ENCODE measurements at places on chromosomes 4 and X.

DNA sequence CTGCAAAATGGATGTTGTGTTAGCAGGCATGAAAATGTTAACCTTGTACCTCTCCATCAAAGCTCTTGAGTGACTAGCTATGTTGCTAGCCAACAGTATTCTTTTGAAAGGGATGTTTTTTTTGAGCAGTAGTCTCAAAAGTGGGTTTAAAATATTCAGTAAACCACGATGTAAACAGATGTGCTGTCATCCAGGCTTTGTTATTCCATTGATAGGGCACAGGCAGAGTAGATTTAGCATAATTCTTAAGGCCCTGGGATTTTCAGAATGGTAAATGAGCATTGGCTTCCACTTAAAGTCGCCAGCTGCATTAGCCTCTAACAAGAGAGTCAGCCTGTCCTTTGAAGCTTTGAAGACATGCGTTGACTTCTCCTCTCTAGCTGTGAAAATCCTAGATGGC lies 18.4 kb downstream of the FGF2 start:
- DNase-seq, result no peak

DNA sequence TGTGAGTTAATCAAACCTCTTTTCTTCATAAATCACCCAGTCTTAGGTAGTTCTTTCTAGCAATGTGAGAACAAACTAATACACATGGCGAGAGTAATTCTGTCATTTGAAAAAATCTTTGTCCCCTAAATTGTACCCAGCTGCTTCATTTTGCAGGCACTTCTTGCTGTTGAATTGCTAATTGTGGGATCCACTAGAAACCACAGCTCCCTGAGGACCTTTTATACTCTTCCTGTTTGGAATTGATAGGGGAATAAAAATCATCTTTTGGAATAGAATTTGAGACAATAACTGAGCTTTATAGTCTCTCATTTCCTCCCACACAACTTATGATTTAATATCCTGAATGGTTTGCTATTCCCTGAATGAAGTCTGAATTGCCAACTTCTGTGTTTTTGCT lies 170.2 kb downstream of the PACRGL start:
- DNase-seq, result no peak

DNA sequence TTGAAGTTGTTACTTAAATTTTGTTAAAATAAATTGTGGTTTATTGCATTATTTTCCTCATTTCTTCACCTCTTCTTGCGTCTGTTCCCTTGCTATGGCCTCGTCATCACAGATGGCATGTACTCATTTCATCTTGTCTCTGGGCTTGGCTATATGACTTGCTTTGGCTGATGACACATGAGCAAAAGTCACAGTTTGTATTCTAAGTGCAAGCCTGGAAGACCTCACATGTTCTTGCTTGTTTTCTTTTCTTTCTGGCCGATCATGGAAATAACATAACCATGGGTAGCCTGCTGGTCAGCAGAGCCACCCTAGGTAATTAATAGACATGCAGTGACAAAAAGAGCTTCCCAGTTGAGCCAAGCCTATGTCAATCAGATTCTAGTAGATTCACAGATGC lies 527.9 kb downstream of the SPRY1 start:
- DNase-seq, result no peak

DNA sequence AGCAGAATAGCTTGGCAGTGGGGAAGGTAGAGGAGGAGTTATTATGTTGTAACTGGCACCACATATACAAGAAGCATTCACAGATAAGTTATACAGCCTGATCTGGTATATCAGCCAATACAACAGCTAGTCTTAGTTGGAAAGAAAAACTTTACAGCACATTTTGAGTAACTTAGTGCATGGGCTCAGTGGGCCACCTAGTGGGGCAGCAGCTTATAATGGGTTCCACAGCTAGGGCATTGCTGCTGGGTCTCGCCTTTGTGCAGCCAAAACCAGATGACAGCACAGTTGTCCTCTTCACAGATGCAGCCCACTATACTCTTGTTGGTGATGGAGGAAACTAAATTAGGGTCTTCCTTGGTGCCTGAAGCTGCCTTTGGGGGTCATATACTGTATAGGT lies 448.1 kb upstream of the RASGEF1B start:
- DNase-seq, result no peak

- DNase-seq, result no peak
Observed at GRCh38 chrX:55074851-55075467, at the start of gene PAGE2B. Gene PAGE2B, plus strand, starts transcription at chrX:55075030. Its CDS starts 1,012 bp downstream, at chrX:55076042.

DNA sequence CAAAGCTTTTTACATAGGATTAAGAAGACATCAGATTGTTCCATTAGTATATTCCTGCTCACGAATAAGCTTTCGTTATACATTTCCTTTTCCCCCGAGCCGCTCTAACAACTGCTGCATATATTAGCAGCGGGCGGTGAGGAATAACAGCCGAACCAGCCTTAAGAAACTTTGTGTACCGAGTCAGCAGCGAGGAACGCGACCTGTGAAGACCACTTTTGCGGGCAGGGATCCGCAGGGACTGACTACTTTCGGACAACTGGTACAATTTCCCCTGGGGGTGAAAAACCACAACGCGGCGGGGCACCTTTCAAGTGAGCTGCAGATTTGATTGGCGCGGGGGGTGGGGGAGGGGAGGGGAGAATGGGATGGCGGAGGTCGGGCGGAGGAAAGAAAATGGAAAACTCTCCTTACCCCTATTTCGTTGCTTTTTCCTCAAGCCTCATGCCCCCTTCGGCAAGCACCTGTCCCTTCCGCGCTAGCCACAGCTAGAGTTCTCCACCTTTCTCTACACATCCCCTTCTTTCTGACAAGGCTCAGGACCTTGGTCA lies 5.9 kb upstream of the PITX2 start:
- DNase-seq, result no peak
